Body of pancreas (tissue), 4 donors: ENCODE measurements at places on chromosomes 11 and 22.

DNA sequence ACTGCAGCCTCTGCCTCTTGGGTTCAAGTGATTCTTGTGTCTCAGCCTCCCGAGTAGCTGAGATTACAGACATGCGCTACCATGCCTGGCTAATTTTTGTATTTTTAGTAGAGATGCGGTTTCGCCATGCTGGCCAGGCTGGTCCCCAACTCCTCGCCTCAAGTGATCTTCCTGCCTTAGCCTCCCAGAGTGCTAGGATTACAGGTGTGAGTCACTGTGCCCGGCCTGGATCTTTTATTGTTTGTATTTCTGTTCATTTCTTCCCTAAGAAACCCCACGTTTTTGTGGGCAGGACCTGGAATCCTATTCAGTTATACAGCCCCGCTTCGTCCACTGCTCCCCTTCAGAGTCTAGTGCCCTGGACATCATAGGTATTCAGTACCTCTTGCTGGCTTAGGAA lies 28.7 kb downstream of the ZBTB16 start:
- peaks cover 100% of the 10 kb centered on the region for H3K4me1 ChIP-seq
- H3K27me3 ChIP-seq: no peaks in the 10 kb centered on the region
- no peaks in the 10 kb centered on the region for H3K36me3 ChIP-seq
- DNase-seq: no peak
- H3K27ac ChIP-seq: peak overlapping the region; percentile 14

GRCh38 chr11:118430956-118431355 lies 5.3 kb upstream of the KMT2A start:
- H3K4me3 ChIP-seq: no peak overlapping the region
- no peaks in the 10 kb centered on the region for H3K27me3 ChIP-seq
- no peaks in the 10 kb centered on the region for H3K36me3 ChIP-seq
- H3K4me1 ChIP-seq: peaks cover 11% of the 10 kb centered on the region
- no peak overlapping the region for H3K27ac ChIP-seq
- DNase-seq: no peak

GRCh38 chr11:12169822-12170221 lies 59.4 kb downstream of the MICAL2 start:
- no peak overlapping the region for H3K4me3 ChIP-seq
- no peaks in the 10 kb centered on the region for H3K27me3 ChIP-seq
- no peaks in the 10 kb centered on the region for H3K36me3 ChIP-seq
- no peak overlapping the region for H3K27ac ChIP-seq
- DNase-seq: no peak
- no peaks in the 10 kb centered on the region for H3K4me1 ChIP-seq

DNA sequence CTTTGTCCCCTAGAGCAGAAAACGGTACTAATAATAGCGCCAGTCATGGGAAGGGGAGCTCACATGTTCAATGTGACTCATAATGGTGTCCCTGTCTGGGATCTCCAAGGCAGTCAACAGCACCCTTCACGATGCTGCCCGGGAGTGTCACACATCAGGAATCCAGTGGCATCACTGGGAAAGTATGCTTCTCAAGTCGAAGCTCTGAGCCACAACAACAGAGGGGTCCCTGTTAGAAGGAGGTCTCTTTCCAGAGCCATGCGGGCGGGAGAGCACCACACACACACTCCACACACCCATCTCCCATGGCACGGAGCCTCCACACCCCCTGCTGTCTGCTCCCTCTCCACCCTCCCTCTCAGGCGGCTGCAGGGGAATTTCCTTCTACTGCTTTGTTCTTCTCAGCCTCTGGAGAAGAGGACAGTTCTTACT lies 119.7 kb downstream of the ETS1 start:
- H3K27ac ChIP-seq: no peak overlapping the region
- peak; percentile 19 for DNase-seq
- H3K4me1 ChIP-seq: peaks cover 27% of the 10 kb centered on the region
- H3K36me3 ChIP-seq: no peaks in the 10 kb centered on the region
- no peaks in the 10 kb centered on the region for H3K27me3 ChIP-seq

- DNase-seq: no peak
- H3K27ac ChIP-seq: no peak overlapping the region
- no peak overlapping the region for H3K4me3 ChIP-seq
- peaks cover 11% of the 10 kb centered on the region for H3K4me1 ChIP-seq
Observed at GRCh38 chr11:95925011-95925410, 1.1 kb upstream of the MTMR2 start.

GRCh38 chr11:27293515-27294417 lies 69.2 kb downstream of the CCDC34 start:
- DNase-seq: no peak
- H3K27ac ChIP-seq: no peak overlapping the region
- no peak overlapping the region for H3K4me3 ChIP-seq
- H3K4me1 ChIP-seq: peaks cover 20% of the 10 kb centered on the region
- H3K27me3 ChIP-seq: no peaks in the 10 kb centered on the region
- no peaks in the 10 kb centered on the region for H3K36me3 ChIP-seq

- no peak overlapping the region for H3K4me3 ChIP-seq
- DNase-seq: no peak
- H3K27ac ChIP-seq: no peak overlapping the region
- H3K36me3 ChIP-seq: no peaks in the 10 kb centered on the region
Observed at GRCh38 chr22:38835888-38836301, 7.9 kb downstream of the NPTXR start.

DNA sequence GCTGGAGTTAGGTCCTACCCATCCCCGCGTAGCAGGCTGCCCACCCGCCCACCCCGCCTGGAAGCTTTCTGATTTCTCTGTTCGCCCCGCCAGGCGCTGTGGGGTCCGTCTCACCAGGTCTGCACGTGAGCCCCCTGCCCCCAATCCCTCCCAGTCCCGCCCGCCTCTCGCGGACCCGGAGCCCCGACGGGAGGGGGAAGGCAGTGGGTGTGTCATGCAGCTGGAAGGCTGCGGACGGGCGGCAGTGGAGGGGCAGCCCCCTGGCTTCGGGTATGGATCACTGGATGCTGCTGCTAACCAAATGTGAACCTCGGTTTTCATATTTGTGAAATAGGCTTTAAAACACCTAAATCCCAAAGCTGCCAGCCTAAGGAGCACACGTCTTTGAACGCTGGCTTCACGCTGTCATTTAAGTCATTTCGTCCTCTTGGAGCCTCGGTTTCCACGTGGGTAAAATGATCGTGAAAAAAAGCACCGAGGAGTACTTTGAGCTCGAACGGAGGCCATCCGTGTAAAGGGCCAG lies 568 bp upstream of the BIK start:
- H3K4me1 ChIP-seq: peaks cover 35% of the 10 kb centered on the region
- H3K27me3 ChIP-seq: no peaks in the 10 kb centered on the region
- H3K36me3 ChIP-seq: no peaks in the 10 kb centered on the region

DNA sequence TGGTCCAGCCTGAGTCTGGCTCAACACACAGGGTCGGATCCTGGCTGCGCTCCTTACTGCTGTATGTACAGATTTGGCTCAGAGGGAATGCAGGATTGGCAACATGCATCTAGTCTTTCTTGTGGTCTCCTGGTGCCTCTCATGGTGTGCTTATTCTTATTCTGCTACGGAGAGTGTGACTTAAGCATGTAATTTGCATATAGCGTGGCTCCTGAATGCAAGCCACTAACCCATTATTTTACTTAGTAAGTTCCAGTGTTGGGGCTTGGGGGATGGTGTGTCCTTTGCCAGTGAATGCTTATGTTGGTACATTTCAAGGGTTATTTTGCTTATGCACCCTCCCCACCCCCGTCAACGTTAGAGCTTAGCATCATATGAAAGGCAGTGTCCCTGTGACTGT lies 51.2 kb downstream of the PTPRJ start:
- DNase-seq: no peak
- no peaks in the 10 kb centered on the region for H3K4me1 ChIP-seq
- no peak overlapping the region for H3K27ac ChIP-seq
- H3K4me3 ChIP-seq: no peak overlapping the region
- no peaks in the 10 kb centered on the region for H3K27me3 ChIP-seq

DNA sequence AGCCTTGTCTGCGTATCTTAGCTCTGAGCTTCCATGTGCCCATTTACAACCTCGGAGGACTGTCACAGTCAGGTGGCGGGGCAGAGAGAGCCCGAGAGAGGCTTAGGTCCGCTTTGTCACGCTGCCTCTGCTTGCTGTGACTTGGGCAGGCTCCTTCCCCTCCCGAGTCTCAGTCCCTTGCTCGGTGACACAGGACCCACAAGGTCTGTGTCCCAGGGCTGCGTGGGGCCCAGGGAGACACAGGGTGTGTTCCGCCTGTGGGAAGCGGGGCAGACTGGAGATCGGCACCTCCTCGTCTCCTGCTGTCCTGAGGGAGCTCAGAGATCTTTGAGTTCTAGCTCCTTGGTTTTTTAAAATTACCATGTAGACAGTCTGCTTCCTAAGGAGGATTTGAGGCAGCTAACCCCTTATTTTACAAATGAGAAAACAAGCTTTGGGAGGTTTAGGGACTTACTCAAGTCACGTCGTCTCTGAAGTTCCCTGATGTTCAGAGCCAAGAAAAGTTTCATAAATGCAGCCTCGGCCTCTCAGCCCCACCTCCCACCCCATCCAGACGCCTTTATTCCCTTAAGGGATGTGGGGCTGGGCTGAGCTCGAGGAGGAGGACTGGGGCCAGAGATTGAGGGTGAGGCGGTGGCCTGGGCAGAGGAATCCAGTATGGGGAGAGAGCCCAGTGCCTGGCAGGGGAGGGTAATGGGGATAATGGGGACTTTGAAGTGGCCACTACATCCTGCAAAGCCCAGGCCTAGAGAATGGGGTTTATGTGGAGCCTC lies 103.6 kb downstream of the NECTIN1 start:
- no peak overlapping the region for H3K4me3 ChIP-seq
- H3K4me1 ChIP-seq: no peaks in the 10 kb centered on the region
- H3K27ac ChIP-seq: no peak overlapping the region
- no peaks in the 10 kb centered on the region for H3K27me3 ChIP-seq
- no peak for DNase-seq

GRCh38 chr11:120964857-120965256 lies 59.0 kb upstream of the TBCEL start:
- H3K36me3 ChIP-seq: no peaks in the 10 kb centered on the region
- H3K4me3 ChIP-seq: no peak overlapping the region
- H3K4me1 ChIP-seq: no peaks in the 10 kb centered on the region
- DNase-seq: no peak

GRCh38 chr22:45090497-45090910 lies 73.2 kb upstream of the NUP50 start:
- no peak overlapping the region for H3K27ac ChIP-seq
- no peaks in the 10 kb centered on the region for H3K36me3 ChIP-seq
- H3K4me3 ChIP-seq: no peak overlapping the region
- no peaks in the 10 kb centered on the region for H3K4me1 ChIP-seq
- peak; percentile 2 for DNase-seq
